ENCODE measurements at places on chromosomes 2 and 18.

DNA sequence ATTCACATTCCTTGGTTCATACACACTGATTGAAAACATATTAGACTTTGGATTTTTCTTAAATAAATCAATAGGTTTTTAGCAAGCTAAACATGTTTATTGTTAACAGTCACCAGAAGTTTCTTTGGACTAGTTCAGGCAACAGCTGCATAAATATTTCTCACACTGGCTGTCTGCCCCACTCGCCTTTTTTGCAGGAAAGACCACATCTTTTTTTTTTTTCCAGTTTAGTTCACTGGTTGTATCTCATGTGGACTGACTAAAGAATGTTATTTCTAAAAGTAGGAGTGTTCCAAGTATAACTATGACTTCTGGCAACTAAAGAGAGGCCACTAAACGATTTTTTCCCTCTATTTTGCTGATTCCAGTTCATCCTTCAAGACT lies 31.1 kb downstream of the SLC40A1 start:
- no peak for DNase-seq

DNA sequence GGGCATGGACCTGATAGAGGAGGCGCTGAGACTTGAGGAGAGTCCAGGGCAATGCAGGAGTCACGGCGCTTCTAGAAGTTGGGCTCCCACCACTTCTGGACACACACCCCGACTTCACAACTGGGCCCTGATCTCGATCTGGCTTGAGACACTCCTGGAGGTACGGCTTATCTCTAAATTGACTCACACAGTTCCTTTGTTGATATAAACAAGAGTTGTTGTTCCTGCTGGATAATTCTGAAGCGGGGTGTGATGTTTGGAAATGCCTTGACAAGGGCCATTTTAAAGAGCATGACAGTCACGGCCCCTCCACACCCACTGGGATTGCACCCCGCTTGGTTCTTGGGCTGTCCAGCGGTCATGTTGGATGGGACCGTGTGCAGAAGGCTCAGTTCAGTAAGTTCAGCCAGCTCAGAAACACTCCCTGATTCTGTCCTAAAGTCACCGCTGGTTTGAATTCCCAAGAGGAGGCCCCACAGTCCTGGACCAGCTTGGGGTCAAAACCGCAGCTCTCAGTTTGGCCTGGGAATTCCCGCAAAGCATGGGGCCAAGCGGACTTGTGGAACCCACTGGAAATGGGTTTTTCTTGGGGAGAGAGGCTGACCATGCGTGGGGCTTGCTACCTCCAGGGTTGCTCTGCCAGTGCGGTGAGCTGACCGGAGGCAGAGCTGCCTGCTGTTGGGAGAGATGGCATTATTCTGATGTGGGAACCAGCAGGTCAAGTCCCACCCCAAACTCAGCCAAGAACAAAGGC lies 9.3 kb upstream of the NEU2 start:
- DNase-seq: no peak

DNA sequence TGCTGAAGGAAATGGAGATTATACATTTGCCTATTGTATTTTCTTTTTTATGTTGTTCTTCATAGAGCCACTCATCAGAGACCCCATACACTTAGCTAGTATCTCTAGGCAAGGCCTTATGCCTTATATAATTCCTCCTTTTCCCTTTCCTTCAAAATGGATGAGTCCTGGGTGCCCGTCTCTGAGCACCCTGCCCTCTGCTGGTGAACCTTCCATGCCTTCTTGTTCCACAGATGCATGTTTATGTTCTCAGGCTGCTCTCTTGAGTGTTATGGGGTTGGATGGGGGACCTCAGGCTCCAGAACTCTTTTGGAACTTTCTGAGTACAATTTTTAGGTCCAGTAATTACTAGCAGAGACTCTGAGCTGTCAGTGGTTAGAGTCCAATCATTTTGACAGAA lies 368.6 kb upstream of the SPRED2 start:
- DNase-seq: no peak

DNA sequence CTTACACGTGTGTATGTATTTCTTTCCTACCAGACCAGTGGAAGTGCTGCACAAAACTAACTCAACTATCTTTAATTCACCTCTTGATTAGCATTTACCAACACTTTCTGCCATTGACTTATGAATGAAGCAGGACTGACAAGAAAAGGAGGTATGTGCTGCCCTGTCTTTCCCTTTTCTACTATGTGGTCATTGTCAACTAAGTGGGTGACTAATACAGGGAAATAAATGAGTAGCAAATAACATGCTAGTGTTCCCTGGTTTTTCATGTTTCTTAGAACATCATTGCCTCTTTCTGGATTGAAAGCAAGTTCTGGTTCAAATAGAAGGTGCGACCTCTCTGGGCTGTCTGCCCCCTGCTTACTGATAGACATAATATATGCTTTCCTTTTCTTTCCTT lies 58.0 kb downstream of the LINC00305 start:
- DNase-seq: no peak

GRCh38 chr2:168545439-168546082 lies 89.5 kb downstream of the CERS6 start:
- DNase-seq: no peak

DNA sequence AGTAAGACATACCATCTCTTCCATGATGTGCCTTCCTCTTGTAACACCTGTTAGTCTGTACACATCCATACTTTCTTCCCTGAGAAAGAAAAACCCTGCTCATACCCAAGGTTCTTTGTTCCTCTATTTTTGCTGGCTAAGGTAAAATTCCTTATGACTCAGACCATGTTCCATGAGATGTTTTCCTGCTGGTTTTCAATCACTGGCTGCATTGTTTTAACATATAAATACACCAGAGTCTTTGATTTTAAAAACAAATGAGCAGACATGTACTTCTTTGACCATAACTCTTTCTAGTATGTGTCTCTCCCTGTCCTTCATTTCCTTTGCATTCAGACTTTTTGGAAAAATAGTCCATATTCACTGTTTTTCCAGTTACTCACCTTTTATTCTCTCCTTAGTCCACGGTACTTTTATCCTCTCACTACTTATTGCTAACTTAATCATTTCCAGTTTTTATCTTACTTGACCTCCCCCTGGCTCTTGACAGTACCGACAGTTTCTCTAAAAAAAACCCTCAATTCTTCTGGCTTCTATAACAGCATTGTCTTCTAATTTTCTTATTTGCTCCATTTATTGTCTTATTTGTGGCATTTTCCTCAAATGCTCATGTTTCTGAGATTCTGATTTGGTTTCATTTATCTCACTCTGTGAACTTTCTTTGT lies 4.3 kb downstream of the VAPA start:
- no peak for DNase-seq
